Ovary (tissue), 10 donors: ENCODE measurements at places on chromosomes 5 and 9. TPM values are rescaled to one million over a fixed set of nuclear protein-coding genes. Genes with fewer than 3 reads are reported as not detected.

DNA sequence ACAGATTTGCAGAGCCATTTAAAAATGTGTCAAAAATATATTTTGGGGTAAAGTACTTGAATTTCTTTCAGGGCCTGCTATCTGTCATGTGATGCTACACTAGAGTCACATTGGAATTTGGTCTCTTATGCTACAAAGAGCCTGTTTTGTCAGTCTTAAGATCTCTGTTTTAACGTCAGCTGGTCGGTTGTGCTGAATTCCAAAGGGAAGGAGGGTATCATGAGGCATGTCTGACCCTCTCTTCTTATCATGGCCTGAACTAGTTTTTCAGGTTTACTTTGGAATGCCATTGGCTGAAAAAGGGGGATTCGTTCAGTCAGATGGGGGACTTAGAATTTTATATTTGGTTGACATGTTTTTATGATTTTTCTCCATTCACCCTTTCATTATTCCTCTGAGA is 290.6 kb downstream of the CD180 start:
- no peak for DNase-seq

DNA sequence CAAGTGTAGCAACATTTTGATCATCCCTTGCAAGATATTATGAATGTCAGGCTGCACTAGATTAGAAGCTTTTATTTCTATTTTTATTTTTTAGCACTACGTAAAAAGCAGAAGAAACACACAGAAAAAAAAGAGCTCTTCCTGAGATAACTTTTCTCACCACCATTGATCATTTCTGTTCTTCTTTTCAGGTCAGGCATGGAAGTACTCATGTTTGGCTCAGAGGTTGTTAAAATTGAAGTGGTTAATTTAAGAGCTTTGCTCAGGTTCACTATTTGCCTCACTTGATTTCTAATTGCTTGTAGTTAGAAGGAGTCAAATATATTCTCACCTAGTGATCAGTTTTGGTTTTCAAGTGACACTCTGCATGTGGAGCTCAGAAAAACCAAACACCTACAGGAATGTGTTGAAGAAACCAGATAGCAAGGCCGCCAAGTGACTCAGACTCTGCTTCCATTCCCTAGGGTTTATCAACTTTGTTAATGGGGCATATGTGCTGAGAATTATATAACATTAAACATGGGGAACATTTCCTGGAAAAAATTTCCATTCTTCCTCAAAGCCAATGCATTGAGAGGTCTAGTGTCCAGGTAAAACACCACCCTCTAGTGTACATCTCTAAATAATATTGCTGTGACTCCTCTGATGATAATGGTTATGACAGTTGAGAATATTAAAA is 679.8 kb downstream of the CETN3 start:
- DNase-seq, result no peak

DNA sequence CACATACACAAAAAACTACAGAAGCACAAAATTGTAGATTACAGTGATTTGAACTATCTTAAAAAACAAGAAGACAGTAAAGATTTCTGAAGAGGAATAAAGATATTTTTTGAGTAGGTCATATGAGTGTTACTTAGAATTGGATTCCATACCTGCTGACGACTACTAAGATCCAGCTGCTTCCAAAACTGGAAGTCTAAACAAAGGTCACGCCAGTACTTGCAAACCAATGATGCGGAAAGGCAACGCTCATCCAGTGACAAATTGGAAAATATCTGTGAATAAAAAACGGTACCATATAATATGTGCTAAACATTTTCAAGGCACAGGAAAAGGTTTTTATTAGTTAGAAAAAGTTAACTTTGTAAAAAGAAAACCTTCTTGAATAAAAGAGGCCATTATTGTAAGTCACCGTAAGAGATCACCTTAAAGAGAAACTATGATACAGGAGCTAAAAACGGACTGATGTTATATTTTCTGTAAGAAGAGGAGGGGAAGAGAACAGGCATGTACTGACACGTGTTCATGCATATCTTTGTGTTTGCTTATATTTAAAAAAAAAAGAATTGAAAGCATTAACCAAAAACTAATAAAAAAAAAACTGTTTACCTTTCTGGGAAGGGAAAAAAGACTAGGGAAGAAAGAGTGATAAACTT is 14.1 kb downstream of the FBXL17 start:
- DNase-seq, result no peak

DNA sequence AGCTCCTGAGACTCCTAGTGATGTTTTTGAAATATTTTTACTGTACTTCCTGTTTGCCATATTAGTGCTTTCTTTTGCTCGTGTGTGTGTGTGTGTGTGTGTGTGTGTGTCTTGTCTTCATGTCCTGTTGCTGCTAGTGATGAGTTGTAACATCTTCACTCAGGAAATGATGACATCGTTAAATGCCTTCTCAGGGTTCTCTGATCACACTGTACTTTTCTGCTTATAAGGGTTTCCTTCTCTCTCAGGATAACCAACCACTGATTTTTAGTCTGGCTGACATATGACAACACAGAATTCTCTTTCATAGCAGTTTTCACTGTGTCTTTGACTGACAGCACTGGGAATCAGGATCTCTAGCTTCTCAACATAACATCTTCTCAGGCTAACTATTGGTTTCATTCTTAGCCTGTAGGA is 16.1 kb downstream of the SV2C start:
- no peak for DNase-seq

FOXD4L6 gene
- not detected for total RNA-seq

NIPAL4 gene
- total RNA-seq, result not detected
